ENCODE measurements at places on chromosomes 7 and 10.

GRCh38 chr10:93383562-93383981 lies 98.6 kb downstream of the MYOF start:
- DNase-seq = peak; percentile 3

DNA sequence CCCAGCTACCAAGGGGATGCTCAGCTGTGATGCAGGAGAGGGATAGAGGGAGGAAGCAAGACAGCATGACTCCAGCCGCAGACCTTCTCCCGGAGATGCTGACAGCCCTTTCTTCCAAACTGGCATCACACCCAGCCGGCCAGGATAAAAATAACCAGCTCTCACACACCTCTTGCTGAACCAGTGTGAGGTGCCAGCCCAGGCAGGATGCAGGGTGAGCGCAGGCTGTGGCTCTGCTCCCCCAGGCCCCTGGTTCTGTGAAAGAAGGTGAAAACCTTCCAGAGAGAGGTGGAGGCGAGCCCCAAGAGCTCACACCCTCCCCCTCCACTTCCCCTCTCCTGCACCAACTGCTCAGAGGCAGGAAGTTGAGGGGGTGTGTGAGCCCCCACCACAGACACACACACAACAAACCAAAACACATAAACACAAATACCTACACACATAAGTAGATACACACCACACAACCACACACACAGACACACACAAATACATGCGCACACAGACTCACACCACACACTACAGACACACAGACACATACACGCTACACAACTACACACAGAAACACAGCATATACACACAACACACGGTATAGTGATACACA lies 4.0 kb downstream of the GPR15LG start:
- DNase-seq = no peak

- peak; percentile 18 for DNase-seq
Measured at GRCh38 chr10:23422003-23422411, 16.9 kb upstream of the OTUD1 start.

DNA sequence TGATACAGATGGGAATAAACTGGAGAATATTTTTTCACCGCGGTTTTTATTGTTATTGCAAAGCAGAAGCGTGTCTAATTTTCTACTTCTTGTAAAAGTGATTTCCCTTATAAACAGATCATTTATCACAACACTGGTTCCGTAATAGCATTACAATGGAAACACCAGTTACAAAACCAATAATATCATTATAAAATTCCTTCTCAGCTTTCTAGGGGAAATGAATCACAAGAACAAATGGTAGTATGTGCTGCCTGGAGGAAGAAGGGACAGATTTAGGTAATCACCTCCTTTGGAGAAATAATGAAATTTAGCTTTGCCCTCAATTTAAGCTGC lies 2.4 kb upstream of the CCDC6 start:
- no peak for DNase-seq

- DNase-seq = no peak
Measured at GRCh38 chr10:69004821-69005220, 16.2 kb downstream of the KIFBP start.

DNA sequence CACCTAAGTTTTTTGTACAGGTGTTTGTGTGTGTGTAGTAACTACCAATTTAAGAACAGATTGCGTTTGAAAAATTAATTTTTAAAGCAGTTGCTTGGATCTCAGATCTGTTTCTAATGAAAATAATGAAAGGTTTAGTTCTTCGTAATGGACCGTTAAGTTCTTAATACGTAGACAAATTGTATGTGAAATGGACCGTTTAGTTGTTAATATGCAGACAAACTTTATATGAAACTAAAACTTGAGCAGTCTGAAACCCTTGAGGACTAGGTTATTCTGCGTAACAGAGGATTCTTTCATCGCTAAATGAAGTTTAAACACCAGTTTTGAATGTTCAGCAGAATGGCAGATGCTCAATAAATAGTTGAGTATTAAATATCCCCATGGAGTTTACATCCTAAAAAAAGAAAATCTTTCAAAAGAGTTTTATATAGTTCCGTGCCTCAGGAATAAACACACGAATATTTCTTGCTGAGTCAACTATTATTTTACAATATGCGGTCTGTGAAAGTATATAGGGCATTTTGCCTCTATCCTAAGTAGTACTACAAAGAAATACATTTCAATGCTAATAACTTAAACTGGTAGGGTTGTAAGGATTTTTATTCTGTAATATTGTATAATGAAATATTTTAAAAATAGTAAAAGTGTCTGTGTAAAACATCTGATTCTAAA lies 1.2 kb downstream of the DBF4 start:
- DNase-seq = no peak

DNA sequence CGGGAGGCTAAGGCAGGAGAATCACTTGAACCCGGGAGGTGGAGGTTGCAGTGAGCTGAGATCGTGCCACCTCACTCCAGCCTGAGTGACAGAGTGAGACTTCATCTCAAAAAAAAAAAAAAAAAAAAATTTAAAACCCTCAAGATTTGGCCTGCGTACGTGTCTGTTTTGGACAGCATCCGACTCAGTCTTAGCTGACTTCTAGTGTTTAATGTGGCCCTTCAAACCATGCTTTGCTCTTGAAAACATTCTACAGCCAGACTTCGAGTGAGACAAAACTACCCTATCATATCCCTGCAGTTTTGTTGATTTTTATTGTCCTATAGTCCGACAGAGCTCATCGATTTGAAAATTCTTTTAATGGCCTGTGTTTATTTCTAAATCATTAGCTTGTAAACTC lies 227.1 kb upstream of the SH2B2 start:
- DNase-seq = no peak

DNA sequence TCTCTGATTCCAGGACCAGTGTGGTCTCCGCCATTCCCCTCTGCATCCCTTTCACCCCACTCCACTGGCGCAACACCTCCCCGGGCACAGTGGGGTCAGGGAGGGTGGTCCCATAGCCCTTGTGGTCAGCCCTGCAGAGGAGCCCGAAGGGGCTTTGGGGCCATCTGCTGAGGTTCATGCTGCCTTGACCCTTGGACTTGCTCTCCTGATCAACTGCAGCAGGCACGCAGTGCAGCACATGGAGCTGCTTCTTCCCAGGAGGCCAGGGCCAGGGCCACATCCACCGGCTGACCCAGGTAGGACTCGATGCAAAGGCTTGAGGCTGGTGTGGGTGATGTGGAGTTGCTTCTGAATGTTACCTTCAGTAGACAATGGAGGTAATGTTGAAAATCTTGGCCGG lies 35.1 kb downstream of the PDIA4 start:
- no peak for DNase-seq

GRCh38 chr10:95395947-95396449 lies 105.2 kb upstream of the PDLIM1 start:
- no peak for DNase-seq

DNA sequence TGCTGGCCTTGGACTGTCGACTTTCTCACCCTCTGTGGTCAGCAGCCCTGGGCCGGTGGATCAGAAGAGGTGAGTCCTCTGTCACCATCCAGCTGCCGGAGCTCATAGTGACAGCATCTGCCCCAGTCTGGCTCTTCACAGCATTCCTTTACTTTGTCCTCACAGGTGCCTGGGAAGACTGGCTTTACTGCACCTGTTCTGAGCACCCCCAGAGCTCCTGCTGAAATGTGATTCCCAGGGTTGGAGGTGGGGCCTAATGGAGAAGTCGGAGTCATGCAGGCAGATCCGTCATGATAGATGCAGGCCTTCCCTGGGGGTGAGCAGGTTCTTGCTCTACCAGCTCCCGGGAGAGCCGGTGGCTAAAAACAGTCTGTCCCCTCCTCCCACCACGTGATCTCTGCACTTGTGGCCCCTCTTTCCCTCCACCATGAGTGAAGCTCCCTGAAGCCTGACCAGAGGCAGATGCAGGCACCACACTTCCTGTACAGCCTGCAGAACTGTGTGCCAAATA lies 171.5 kb downstream of the ZMYND11 start:
- DNase-seq = no peak

DNA sequence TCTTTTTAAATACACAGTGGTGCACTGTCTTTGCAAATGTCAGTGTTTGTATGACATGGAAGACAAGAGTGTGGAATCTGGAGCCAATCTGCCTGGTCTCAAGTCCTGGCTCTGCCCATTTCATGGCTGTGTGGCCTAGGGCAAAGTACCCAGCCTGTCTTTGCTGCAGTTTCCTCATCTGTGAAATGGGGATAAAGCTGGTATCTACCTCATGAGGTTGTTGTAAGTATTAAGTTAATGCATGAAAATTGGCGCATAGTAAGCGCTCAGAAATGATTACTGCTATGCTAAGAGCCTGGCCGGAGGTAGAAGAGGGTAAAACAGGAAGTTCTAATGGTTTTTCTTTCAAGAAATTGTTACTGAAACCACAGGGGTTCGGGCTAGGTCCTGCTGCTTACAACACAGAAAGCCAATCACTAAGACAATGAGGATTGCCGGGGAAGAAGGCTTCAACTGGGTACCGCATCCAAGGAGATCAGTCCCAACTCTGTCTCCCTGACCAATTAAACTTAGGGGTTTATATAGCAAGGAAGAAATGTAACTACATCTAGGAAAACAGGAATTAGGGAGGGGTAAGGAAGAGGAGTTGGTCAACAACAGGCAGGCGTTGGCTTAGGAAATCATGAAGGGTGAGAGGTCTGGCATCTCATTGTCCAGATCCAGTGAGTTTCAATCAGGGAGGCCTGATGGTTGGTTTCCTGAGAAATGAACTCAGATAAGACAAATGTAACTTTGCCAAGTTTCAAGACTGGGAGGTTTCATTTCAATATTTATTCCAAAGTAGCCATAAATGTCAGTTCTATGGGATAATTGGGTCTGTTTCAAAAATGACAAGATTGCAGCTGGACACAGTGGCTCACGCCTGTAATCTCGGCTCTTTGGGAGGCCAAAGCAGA lies 57.0 kb downstream of the CHST3 start:
- DNase-seq = no peak

DNA sequence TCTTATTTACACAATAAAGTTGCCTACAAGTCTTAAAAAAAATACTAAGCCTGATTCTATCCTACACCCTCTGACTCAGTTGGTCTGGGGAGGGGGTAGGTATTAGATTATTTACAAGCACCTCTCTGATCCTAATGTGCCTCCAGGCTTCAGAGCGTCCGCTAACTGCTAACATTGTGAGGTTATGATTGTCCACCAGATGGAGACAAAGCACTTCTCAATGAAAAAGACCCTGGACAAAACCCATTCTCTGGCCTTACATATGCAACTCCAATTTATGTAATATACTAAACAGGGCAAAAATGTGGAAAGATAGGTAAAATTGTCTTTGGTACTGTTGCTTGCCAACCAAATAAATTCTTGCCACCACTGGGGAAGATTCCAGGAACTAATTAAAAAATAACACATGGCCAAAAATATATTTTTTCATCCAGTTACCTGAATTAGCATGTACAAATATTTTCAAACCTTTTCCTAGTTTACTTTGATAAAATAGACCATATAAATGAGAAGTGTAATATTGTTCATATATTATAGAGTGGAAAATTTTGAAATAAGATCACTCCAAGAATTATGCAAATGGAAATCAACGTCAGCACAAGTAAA lies 92.4 kb downstream of the KIF20B start:
- peak; percentile 39 for DNase-seq

DNA sequence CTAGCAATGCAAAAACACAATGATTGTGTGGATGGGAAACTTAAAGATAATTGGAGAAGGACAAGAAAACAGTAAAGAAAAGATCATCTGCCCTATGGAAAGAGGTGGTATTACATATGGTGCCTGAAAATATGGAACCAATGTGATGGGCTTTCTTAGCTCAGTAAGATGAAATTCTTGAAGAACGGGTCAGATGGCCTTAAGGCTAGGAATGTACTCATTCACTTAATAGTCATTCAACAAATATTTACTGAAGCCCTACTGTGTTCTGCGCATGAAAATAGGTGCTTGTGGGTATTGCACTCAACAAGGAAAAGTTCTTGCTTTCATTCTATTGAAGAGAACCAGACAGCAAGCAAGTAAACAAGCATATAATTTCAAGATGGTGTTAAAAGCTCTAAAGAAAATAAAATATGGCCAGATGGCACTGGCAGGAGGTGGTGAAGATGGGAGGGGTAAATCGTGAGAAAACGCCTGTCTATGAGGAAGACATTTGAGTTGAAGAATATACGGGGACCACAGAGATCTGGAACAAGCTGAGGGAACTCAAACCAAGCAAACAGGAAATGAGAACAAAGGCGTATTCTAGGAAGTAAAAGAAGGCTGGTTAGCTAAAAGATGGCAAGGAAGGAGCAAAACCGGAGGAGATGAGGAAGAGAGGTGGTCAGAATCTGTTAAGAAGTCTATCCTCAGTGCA lies 179.7 kb downstream of the ANK3 start:
- DNase-seq = no peak

GRCh38 chr7:99755085-99755484 lies 20.1 kb upstream of the CYP3A7 start:
- no peak for DNase-seq

DNA sequence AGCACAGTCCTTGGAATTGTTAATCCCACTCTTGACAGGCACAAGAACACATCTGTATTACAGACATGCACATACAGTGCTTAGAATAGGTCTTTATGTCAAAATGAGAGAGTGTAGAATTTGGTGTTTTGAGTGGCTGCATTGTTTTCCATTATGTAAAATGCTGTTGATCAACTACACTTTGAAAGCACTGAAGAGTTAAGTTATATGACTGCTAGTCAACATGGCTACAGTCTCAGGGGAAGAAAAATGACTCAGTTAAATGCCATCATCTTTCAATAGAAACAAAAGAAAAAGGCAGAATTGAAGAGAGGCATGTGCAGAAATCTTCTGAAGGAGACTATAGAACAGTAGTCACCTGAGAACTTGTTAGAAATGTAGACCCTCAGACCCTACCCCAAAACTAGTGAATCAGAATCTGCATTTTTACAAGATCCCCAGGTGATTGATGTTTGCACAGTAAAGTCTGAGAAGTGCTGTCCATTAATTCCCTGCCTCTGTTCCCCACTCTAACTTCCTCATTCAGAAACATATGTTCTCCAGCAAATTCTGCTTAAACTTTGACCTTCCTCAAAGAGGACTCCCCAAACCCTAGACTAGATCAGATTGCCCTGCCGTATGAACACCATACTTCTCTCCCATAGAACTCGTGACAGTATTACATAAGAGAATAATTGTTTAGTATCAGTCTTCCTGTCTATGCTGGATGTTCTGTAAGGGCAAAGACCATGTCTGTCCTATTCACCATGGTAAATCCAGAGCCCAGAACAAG lies 16.0 kb downstream of the SND1 start:
- no peak for DNase-seq

DNA sequence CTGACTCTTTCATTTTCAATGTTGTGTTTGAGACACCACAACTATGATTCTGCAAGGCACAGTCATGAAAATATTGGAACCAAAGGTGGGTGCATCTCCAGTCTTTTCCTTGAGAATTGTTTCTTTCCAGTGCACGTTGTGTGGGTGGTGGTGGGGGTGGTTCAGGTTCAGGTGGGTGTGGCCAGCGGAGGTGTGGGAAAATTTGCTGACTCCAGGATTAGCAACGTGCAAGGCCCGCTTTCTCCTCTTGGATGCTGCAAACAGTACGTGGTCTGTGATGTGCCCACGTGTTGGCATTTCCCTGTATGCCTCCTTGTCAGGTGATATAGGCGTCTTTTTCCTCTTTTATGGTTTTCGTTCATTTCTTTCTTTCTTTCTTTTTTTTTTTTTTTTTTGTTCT lies 59.1 kb downstream of the CAMK1D start:
- no peak for DNase-seq

GRCh38 chr7:152177681-152178404 lies 152.4 kb downstream of the GALNT11 start:
- DNase-seq = no peak

GRCh38 chr10:125000366-125001312 lies 58.7 kb downstream of the ZRANB1 start:
- no peak for DNase-seq

- no peak for DNase-seq
Measured at GRCh38 chr7:97015756-97016380, 8.8 kb downstream of the DLX5 start.

GRCh38 chr7:94367949-94368348 lies 26.7 kb upstream of the COL1A2 start:
- no peak for DNase-seq

Measured in Calu3 (cell line).